ENCODE measurements at places on chromosomes 16 and 17.
A peak's percentile ranks its signal among the peaks of the same experiment; 100 is the strongest.

DNA sequence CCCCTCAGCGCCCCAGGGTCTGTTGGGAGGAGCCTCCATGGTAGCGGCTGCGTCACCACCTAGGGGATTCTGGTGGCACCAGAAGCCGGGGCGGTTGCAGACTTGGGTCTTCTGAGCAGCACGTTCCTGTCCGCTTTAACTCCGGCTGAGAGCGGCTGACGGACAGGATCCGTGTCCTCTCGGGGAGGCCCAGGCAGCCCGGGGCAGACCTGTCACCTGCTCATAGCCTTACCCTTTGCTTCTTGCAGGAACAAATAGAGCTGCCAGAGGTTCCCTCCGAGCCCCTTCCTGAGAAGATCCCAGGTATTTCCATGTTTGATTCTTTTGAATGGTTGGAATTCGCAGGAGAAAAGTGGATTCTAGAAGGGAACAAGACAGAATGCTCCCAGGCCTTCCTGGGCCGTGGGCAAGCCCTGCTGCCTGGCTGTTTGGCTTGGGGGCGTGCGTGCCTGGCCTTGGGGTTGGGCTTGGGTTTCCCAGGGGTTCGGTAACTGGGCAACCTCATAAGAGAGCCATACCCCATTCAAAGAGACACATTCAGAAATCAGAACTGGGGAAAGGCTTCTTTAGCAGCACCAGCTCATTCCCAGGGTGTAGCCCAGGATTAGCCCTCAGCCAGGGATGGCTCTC lies 6.6 kb downstream of the CHMP6 start:
- DNase-seq: no peak

GRCh38 chr17:39750131-39751015 lies 12.6 kb downstream of the GRB7 start:
- no peak for DNase-seq

DNA sequence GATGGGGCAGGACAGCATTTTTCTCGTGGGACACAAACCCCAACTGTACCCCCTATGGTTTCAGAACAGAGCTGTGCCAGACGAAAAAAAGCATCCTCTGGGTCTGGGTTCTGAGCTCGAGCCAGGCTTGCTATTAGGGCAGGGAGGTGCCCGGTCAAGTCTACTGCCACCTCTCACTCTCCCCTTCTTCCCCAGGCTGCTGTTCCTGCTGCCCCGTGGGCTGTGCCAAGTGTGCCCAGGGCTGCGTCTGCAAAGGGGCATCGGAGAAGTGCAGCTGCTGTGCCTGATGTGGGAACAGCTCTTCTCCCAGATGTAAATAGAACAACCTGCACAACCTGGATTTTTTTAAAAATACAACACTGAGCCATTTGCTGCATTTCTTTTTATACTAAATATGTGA lies 1.1 kb downstream of the MT1E start:
- no peak for DNase-seq

GRCh38 chr16:72898216-72898825 lies 149.6 kb downstream of the ZFHX3 start:
- DNase-seq: no peak

DNA sequence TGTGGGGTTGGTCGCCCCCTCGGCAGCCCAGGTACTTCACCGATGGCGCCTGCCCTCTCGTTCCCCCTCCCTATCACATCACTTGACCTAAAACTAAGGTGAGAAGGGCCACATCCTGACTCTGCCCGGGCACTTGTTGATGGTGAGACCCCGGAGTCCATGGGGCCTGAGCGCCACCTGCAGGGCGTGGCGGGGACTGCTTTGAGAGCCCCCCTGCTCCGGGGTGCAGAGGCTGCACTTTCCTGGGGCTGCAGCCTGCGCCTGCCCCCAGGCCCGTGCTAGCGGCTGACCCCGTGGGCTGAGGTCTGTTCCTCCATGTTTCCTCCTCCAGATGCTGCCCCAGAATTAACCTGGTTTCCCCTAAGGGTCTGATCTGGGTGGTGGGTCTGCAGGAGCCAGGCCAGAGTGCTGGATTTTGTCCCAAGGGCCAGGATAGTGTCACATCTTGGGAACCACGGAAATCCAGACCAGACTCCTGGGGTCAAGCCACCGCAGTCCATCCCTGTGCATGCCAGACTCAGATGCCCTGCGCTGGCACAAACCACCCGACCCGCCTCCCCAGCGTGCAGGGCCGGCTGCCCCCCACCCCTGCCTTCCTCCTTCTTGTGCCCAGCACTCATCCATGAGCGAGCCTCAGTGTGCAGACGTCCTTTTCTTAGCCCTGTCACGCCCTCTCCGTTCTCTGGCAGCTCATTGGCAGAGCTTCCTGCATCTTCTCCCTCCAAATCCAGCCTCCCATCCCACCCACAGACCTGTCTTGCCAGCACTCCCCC lies 2.7 kb downstream of the NDUFAF8 start:
- peak; percentile 44 for DNase-seq

DNA sequence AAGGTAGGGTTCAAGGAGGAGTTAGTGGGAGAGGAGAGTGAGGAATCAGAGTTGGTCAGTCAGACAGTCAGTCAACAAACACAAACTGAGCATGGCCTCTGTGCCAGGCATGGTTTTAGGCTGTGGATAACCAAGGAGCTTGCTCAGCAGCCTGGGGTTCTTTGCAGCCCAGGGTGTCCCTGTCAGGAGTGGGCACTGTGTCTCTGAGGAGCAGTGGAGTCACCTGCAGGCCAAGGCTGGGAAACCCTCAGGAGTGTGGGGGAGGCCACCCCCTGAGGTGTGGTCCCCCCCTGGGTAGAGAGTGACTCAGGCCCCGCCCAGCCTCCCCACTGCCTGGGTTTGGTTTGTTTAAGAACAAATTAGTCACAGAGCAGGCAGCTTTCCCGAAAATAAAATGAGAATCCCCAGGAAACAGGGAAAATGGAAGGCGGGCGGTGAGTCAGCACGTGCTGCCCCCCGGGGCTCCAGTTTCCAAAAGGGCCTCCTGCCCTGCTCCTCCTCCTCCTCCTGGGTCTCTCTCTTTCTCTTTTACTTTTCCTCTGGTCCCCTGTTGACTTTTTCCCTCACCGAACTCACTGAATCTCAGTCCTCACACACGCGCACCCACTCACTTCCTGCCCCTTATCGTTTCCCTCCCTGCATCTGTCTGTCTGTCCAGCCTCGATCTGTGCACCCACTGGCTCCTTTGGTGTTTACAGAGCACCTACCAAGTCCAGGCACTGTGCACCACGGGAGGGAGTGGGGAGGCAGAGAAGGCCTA lies 44.3 kb downstream of the SOCS3 start:
- DNase-seq: peak; percentile 39

DNA sequence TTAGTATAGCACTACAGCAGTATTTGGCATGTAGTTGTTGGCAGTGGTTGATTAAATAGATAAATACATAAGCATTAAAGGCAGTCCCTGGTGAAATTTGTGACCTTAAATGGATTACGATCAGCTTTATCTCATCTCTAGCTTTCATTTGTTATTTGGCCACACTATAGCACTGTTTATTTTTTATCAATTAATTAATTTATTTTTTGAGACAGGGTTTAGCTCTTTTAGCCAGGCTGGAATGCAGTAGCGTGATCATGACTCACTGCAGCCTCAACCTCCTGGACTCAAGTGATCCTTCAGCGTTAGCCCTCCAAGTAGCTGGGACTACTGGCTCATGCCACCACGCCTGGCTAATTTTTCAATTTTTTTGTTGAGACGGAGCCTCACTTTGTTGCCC lies 18.7 kb upstream of the ARHGAP17 start:
- DNase-seq: no peak

GRCh38 chr16:782766-783403 lies 5.3 kb downstream of the RPUSD1 start:
- no peak for DNase-seq

GRCh38 chr16:68358951-68359350 lies 48.1 kb downstream of the PRMT7 start:
- DNase-seq: no peak

- DNase-seq: no peak
These were observed 18.4 kb downstream of the KDM8 start for GRCh38 chr16:27221576-27222248.

- DNase-seq: no peak
These were observed 25.5 kb downstream of the TMEM235 start for GRCh38 chr17:78256707-78257591.

GRCh38 chr16:66260522-66261254 lies 105.8 kb upstream of the CDH5 start:
- DNase-seq: no peak

- DNase-seq: no peak
These were observed 21.4 kb downstream of the ADORA2B start for GRCh38 chr17:15966183-15966878.

GRCh38 chr16:76956394-76956793 lies 234.6 kb upstream of the MON1B start:
- no peak for DNase-seq

- DNase-seq: no peak
These were observed 1.1 kb upstream of the USP32 start for GRCh38 chr17:60392845-60393702.

GRCh38 chr17:7557775-7558543 lies 591 bp upstream of the TNFSF13 start:
- DNase-seq: no peak

DNA sequence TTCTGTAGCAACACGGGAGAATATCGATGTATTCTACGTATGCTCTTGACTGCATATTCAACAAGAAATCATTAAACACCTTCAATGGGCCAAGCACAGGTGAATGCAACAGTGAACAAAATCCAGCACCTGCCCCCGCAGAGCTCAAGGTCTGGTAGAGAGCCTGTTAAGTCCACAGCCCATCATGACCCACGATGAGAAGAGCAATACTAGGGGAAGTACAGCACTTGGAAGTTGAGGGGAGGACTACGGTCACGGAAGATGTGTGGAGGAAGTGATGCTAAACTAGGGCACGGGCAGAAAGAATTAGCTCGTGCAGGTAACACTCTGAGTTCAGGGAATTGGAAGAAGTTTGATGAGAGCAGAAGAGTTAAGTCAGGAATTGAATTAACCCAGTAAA lies 253.6 kb downstream of the HAPSTR1 start:
- no peak for DNase-seq

- peak; percentile 5 for DNase-seq
These were observed 70.6 kb upstream of the CLEC3A start for GRCh38 chr16:77951788-77952187.

- no peak for DNase-seq
These were observed 51.3 kb upstream of the FBXO47 start for GRCh38 chr17:39018267-39019134.

DNA sequence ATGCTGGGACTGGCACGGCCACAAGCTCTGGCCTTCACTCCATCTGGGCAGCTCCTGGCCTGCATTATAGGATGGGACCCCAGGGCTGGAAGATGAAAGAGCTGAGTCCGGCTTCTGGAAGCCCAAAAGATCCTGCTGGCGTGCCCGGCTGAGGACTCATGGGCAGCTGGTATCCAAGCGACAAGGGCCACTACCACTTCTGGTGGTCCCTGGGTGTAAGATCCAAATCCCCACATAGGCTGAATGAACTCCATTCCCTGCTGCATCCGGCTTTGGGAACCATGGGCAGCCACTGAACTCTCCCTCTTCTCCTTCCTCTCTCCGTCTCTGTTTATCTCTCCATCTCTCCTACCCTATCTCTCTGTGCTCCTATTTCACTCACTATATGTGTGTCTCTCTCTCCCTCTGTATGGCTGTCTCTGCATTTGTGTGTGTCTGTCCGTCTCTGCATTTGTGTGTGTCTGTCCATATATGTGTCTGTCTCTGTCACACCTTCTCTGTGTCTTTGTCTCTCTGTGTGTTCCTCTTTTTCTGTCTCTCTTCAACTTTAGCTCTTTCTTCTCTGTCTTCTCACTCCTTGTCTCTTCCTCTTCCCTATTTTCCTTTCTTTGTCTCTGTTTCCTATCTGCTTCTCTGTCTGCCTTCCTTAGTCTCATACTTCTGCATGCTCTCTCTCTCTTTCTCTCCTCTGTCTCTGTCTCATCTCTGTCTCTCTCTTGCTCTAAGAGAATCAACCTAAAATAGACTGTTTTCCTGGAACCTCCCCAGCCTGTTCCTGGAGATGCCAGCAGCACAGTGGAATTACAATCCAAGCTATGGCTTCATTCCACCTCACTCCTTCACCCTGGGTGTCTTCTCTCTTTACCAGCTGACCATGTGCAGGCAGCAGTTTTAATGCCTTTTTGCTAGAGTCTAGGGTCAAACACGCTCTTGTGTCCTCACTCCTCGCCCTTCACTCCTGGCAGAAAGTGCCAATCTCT lies 60.4 kb upstream of the IRX6 start:
- no peak for DNase-seq

DNA sequence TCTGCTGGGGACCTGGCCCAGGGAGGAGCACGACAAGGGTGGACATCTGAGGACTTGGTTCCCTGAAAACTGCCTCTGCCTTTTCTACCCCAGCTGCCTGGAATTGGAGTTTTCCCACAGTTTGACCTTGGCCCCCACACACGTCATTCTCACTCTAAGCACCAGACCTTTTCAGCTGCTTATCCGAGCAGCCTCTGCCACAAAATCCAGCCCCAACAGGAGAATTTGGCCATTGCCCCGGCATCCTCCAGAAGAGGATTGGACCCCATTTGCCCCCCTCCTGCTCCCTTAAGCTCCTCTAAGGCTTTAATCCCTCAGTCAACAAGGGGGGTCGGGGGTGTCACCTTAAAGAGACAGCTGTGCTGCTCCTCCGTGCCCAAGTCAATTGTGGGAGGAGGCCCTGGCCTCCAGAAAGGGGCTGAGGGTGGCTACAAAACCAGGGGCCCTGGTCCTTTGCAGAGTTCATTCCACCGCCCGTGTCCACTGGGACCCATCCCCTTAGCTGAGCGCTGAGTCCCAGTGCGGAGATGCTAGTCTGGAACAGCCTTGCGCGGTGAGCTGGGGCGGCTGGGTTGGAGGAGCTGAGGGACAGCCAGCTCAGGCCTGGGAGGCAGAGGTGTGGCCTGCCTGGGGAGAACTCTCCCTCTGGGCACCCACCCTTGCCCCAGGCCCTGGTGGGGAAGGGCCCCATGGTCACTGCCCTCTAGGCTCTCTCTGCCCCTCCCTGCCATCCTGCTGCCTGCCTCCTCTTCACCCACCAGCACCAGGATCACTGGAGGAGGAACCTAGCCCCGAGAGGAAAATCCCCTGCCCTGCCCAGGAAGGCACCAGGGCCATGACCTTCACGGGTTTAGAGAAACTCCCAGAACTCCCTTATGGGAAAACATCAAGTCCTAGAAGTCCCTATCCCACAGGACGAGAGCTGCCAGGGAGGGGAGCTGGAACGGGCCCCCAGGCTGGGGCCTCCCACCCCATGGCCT lies 18.8 kb downstream of the TTYH2 start:
- no peak for DNase-seq

GRCh38 chr17:41537614-41537954 lies 9.5 kb upstream of the KRT19 start:
- no peak for DNase-seq

GRCh38 chr17:70357190-70357589 lies 187.9 kb downstream of the KCNJ2 start:
- DNase-seq: no peak

GRCh38 chr17:1546292-1546922 lies 16.2 kb downstream of the PITPNA start:
- no peak for DNase-seq

All from CD4-positive, alpha-beta T cell treated with Interleukin-4 for 4 hours (primary cell).